Caki2 (cell line): ENCODE measurements at places on chromosomes 5 and 9. TPM values are rescaled to one million over a fixed set of nuclear protein-coding genes. Genes with fewer than 3 reads are reported as not detected.

The FGD3 gene
- 0.96 TPM in 1 of 2 replicates, not detected in the other for total RNA-seq

The SSNA1 gene
- 163 and 166 TPM in 2 replicates for total RNA-seq

The DRD1 gene
- not detected in 2 replicates for total RNA-seq

The TCERG1 gene
- 17.8 and 21.5 TPM in 2 replicates for total RNA-seq

The ZNF483 gene
- 0.96 and 3.1 TPM in 2 replicates for total RNA-seq

The CCNJL gene
- total RNA-seq, result 4.6 and 5.1 TPM in 2 replicates

The IGFBPL1 gene
- 2.3 and 7.6 TPM in 2 replicates for total RNA-seq
